ENCODE measurements at places on chromosomes 1 and 21. TPM values are rescaled to one million over a fixed set of nuclear protein-coding genes. Genes with fewer than 3 reads are reported as not detected.

MTARC1 gene
- 3.3 TPM for polyA plus RNA-seq

TNNT2 gene
- 10.0 TPM for polyA plus RNA-seq

CADM3 gene
- 1.1 TPM for polyA plus RNA-seq

FCRL1 gene
- 4.0 TPM for polyA plus RNA-seq

FCRL3 gene
- polyA plus RNA-seq, result 2.8 TPM

RNF207 gene
- polyA plus RNA-seq, result 18.8 TPM

CRYAA gene
- 2.3 TPM for polyA plus RNA-seq

C1orf116 gene
- polyA plus RNA-seq, result 0.98 TPM

LCE2B gene
- polyA plus RNA-seq, result 1.5 TPM

NASP gene
- polyA plus RNA-seq, result 170 TPM

APCS gene
- 0.16 TPM for polyA plus RNA-seq

MT1HL1 gene
- polyA plus RNA-seq, result not detected

RGSL1 gene
- 0.02 TPM for polyA plus RNA-seq

SLC1A7 gene
- 0.07 TPM for polyA plus RNA-seq

SHCBP1L gene
- polyA plus RNA-seq, result not detected

TTC4 gene
- 20.6 TPM for polyA plus RNA-seq

EDN2 gene
- 1.0 TPM for polyA plus RNA-seq

CENPF gene
- 8.0 TPM for polyA plus RNA-seq

WDR64 gene
- 0.14 TPM for polyA plus RNA-seq

CHD5 gene
- 0.98 TPM for polyA plus RNA-seq

NCF2 gene
- polyA plus RNA-seq, result 13.3 TPM

TMEM82 gene
- polyA plus RNA-seq, result not detected

PLD5 gene
- polyA plus RNA-seq, result 0.25 TPM

SPRR4 gene
- 2.1 TPM for polyA plus RNA-seq

TDRD5 gene
- polyA plus RNA-seq, result 0.66 TPM

RUNX3 gene
- 13.6 TPM for polyA plus RNA-seq

KIAA1614 gene
- 0.84 TPM for polyA plus RNA-seq

LCE2C gene
- 1.7 TPM for polyA plus RNA-seq

KRTAP11-1 gene
- 0.16 TPM for polyA plus RNA-seq

YY1AP1 gene
- polyA plus RNA-seq, result 46.0 TPM

FMO5 gene
- polyA plus RNA-seq, result 4.7 TPM

GPR157 gene
- 5.8 TPM for polyA plus RNA-seq

UTS2 gene
- 6.6 TPM for polyA plus RNA-seq

OR6Y1 gene
- polyA plus RNA-seq, result not detected

HRNR gene
- polyA plus RNA-seq, result 0.14 TPM

OR2L8 gene
- not detected for polyA plus RNA-seq

KRTAP19-1 gene
- 0.14 TPM for polyA plus RNA-seq

TFF3 gene
- 13.6 TPM for polyA plus RNA-seq

HMGN1 gene
- 382 TPM for polyA plus RNA-seq

PDPN gene
- polyA plus RNA-seq, result 11.8 TPM

AADACL4 gene
- polyA plus RNA-seq, result 0.05 TPM

COL8A2 gene
- 6.7 TPM for polyA plus RNA-seq

ARHGAP29 gene
- polyA plus RNA-seq, result 10.8 TPM

PCAT6 gene
- 1.5 TPM for polyA plus RNA-seq

PTGS2 gene
- polyA plus RNA-seq, result 1.5 TPM

NPPA gene
- polyA plus RNA-seq, result 5.9 TPM

LCE1A gene
- polyA plus RNA-seq, result 1.0 TPM

CCT3 gene
- polyA plus RNA-seq, result 114 TPM

SIM2 gene
- polyA plus RNA-seq, result 0.07 TPM

SEMA6C gene
- 24.3 TPM for polyA plus RNA-seq

SERINC2 gene
- polyA plus RNA-seq, result 15.6 TPM

LORICRIN gene
- 8.6 TPM for polyA plus RNA-seq

USP1 gene
- polyA plus RNA-seq, result 25.2 TPM

LY9 gene
- polyA plus RNA-seq, result 28.6 TPM

Measured in thymus (tissue), 14 donors.